Transverse colon (tissue), 4 donors: ENCODE measurements at places on chromosomes 6 and 20. TPM values are rescaled to one million over a fixed set of nuclear protein-coding genes. Genes with fewer than 3 reads are reported as not detected.

DACT2 gene
- not detected for total RNA-seq

XKR7 gene
- total RNA-seq, result not detected

OPN5 gene
- not detected for total RNA-seq

TCP11 gene
- total RNA-seq, result not detected

TMX4 gene
- total RNA-seq, result 26.5 TPM

ZNFX1 gene
- 29.1 TPM for total RNA-seq

CDH26 gene
- 1.4 TPM for total RNA-seq

MLIP gene
- 4.0 TPM for total RNA-seq

DSP gene
- 160 TPM for total RNA-seq

UNC5CL gene
- total RNA-seq, result 8.4 TPM

MED20 gene
- total RNA-seq, result 19.5 TPM

GTPBP2 gene
- total RNA-seq, result 89.6 TPM

FBXO30 gene
- 9.0 TPM for total RNA-seq

OR2H2 gene
- not detected for total RNA-seq

GPSM3 gene
- total RNA-seq, result 1.00 TPM

SNX21 gene
- 36.7 TPM for total RNA-seq

HS3ST5 gene
- 0.32 TPM for total RNA-seq

KIAA1755 gene
- 20.2 TPM for total RNA-seq

PPP1R14C gene
- total RNA-seq, result 40.6 TPM
